ENCODE measurements at places on chromosomes 3 and 15. TPM values are rescaled to one million over a fixed set of nuclear protein-coding genes. Genes with fewer than 3 reads are reported as not detected.

The TMC3 gene
- not detected for total RNA-seq

The HCLS1 gene
- 11.1 TPM for total RNA-seq

The GAP43 gene
- 0.25 TPM for total RNA-seq

The GP5 gene
- not detected for total RNA-seq

The CDHR4 gene
- not detected for total RNA-seq

The KLHL6 gene
- 0.87 TPM for total RNA-seq

The GPD1L gene
- 246 TPM for total RNA-seq

The KLHL25 gene
- total RNA-seq, result 3.8 TPM

The TP63 gene
- 0.20 TPM for total RNA-seq

The TMEM158 gene
- 0.82 TPM for total RNA-seq

The PAK6 gene
- 11.1 TPM for total RNA-seq

The SOX14 gene
- total RNA-seq, result not detected

The TLR9 gene
- 0.17 TPM for total RNA-seq

The PLSCR2 gene
- total RNA-seq, result not detected

The SLC30A4 gene
- 3.2 TPM for total RNA-seq

The PLA2G4E gene
- not detected for total RNA-seq

The ZNF80 gene
- not detected for total RNA-seq

The FAM81A gene
- 11.0 TPM for total RNA-seq
